AG04450 (cell line): ENCODE measurements at places on chromosomes 11 and 22. TPM values are rescaled to one million over a fixed set of nuclear protein-coding genes. Genes with fewer than 3 reads are reported as not detected.

DNA sequence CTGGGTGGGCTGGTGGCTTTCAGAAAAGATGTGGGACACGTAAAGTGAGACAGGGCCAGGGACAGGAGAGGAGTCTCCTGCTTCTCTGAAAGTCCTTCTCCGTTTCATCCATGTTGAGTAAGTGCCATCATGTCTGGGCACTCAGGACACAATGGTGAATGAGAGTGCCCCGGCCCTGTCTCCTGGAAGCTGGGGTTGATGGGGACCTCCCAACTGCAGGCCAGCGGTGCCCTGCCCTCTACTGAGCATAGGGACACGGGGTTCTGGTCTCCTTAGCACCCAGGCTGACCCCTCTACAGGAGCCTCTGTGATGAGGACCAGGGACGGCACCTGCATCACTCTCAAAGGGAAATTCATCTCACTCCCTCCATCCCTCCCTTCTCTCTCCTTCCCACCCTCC lies 772.3 kb downstream of the BRD1 start:
- DNase-seq = no peak

DNA sequence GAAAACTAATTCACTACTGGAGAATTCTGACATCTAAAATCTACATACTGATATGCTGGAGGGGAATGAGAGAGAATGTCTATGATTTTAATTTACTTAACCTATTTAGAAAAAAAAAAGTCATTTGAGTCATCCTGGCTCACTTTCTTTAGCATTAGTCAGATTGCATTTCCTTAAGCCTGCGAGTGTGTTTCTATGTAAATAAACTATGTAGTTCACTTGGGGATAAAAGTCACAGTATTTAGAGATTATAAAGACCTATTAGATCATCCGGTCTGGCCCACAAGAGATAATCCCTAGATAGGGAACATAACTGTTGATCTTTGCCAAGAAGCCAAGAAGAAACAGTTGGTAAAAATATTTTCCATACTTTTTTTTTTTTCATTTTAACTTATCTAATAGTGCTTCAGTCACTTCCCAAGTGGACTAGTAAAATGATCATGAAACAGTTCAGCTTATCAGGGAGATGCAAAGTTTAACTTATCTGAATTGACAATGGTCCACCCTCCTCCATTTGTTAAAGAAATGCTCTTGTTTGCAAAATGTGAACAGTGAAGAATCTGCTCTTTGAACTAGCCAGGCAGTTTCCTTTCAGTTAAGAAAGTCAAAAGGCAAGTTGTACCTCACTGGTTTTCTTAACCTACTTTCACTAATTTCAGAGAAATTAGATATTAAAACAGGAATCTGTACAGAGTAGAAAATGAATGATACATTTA lies 21.2 kb upstream of the BLID start:
- DNase-seq = peak; percentile 76

Gene RBM14
- 21.4 and 25.0 TPM in 2 replicates for polyA plus RNA-seq

GRCh38 chr11:27373856-27374602 lies 11.0 kb upstream of the CCDC34 start:
- DNase-seq = no peak

Gene JAML
- not detected in 2 replicates for polyA plus RNA-seq

- DNase-seq = peak; percentile 90
Measured at GRCh38 chr11:17256512-17256911, 20.0 kb upstream of the NUCB2 start.

Gene TUB
- polyA plus RNA-seq = 13.9 and 14.7 TPM in 2 replicates

GRCh38 chr11:6481012-6481923 lies at the start of the genes ARFIP2 and TIMM10B:
Gene ARFIP2, minus strand, starts transcription at chr11:6481331. Its CDS starts 910 bp downstream, at chr11:6480421.
Gene TIMM10B, plus strand, starts transcription at chr11:6481501. Its CDS starts 16 bp downstream, at chr11:6481517.
- DNase-seq = peak; percentile 95

DNA sequence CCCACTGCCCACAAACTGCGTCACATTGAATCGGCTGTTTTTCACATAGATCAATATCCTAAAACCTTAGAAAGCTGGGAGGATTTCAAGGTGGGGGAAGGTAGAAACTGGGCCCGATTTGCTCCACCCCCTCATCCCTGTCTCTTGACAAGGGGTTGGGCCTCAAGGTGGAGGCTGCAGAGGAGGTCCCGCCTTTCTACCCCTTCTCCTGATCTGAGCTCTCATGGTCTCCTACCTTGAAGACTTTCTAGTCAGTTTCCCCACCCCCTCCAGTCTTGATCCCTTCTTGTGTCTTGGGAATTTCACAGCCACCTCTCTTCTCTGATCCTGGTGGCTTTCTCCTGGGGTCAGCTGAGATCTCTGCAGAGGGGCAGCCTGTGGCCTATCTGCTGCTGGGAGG lies 4.5 kb upstream of the STARD10 start:
- no peak for DNase-seq

Gene FIBIN
- polyA plus RNA-seq = 44.4 and 49.0 TPM in 2 replicates

- DNase-seq = no peak
Measured at GRCh38 chr11:134506046-134506445, 94.0 kb upstream of the B3GAT1 start.

DNA sequence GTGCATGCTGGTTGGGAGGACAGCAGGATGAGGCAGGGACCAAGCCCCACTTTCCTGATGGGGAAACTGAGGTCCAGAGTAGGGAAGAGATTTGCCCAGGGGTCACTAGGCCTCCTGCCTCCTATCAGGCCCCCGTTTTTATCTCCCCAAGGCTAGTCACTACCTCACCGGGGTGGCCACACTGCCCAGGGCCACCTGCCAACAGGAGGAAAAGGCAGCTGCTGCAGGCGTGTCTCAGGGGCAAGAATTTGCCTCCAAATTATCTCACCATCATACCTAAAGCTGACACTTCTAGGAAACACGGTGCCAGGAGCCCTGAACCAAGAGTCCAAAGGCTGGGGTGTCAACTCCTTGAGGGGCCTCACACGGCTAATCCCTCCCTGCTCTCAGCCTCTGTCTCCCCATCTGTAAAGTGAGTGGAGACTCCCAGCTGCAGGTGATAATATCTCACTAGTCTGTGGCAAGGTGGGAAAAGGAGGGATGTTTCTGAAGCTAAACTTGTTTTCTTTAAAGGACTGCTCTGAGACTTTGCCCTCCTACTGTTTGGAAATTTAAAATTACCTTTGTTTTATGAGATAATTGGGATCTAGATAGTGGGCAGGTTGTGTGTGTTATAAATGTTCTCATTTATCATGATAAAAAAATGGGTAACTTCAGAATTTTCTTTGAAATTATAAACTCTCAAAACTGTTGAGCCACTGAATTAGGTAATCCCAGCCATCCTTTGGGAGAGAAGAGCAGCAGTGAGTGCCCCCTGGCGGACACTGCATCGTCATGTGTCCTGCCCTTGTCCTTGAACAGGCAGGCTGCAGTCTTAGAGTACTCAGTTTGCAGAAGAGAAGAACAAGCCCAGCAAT lies 60.0 kb downstream of the MYO7A start:
- peak; percentile 53 for DNase-seq

Gene PIWIL4
- 1.0 and 1.1 TPM in 2 replicates for polyA plus RNA-seq

Gene SMC1B
- polyA plus RNA-seq = not detected in 2 replicates

DNA sequence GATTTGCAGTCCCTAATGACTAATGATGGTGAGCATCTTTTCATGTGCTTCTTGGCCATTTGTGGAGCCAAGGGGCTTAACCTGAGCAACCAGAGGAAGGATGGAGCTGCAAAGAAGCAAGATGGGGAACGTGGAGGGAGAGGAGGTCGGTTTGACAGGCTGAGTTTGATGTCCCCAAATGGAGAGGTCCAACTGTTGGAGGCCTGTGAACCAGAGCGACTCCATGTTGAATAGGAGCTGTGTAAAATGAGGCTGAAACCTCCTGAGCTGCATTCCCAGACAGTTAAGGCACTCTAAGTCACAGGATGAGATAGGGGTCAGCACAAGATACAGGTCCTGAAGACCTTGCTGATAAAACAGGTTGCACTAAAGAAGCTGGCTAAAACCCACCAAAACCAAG lies 54.5 kb downstream of the RPS6KA4 start:
- no peak for DNase-seq

DNA sequence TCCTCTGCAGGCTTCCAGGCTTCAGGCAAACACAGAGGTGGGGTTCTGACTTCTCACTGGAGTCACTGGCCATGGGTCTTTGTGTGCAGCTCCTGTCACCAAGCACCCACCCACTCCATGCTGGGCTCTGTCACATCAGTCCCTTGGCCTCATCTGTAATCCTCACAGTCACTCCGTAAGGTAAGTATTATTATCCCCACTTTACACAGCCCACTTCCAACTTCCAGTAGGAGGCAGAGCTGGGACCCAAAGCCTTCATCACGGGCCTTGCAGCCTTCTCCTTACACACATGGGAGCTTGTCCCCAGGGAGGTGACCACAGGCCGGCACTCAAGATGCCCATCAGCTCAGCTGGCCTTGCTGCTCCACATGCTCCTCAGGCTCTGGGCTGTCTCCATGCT lies 266.7 kb upstream of the B3GAT1 start:
- no peak for DNase-seq

GRCh38 chr11:59158206-59159068 lies 13.5 kb upstream of the DTX4 start:
- peak; percentile 37 for DNase-seq

Gene OR51B2
- polyA plus RNA-seq = not detected in 2 replicates

DNA sequence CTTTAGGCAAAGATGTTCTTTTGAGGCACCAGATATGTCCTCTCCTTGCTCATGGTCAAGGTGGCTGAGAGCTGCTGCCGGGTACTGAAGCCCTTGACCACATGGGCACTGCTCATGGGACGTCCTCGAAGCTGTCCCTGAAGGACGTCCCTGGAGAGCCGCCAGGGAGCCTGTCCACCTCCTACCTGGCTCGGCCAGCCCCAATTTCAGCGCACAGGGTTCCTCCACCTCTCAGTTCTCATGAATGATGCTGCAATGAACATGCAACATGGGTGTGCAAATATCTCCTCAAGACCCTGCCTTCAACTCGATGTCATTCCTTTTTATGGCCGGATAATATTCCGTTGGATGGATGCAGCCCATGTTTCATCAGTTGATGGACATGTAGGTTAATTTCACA lies 24.4 kb upstream of the TOLLIP start:
- no peak for DNase-seq

Gene WBP2NL
- polyA plus RNA-seq = 0.11 and 0.21 TPM in 2 replicates

Gene NLRP6
- not detected in 2 replicates for polyA plus RNA-seq

- no peak for DNase-seq
Measured at GRCh38 chr11:13364388-13364787, 86.8 kb downstream of the BMAL1 start.

GRCh38 chr22:37985751-37986281 lies 1.5 kb upstream of the SOX10 start:
- no peak for DNase-seq

Gene GGT5
- polyA plus RNA-seq = 4.4 TPM in 2 replicates

Gene OR52I2
- not detected in 2 replicates for polyA plus RNA-seq

Gene ZNF70
- polyA plus RNA-seq = 1.6 and 2.8 TPM in 2 replicates

Gene SOX6
- polyA plus RNA-seq = 6.0 and 6.3 TPM in 2 replicates

- DNase-seq = no peak
Measured at GRCh38 chr11:25890626-25891260, 441.2 kb upstream of the ANO3 start.

DNA sequence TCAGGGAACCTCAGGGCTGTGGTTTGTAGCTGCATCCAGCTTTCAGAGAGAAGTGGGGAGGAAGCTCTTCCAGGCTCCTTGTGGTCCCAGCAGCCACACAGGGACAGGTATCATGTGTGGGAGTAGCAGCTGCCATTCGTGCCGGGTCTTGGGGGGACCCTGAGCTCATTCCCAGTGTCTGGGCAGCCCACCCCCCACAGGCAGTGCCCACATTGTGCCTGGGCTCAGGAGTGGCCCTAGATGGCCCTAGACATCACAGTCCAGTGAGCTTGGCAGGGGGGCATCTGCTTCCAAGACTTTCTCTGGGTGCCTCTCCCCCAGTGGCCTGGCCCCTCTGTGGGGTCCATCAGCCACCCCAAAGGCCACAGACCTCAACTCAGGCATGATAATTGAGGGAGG lies 619.7 kb downstream of the BRD1 start:
- no peak for DNase-seq

GRCh38 chr11:62468577-62468976 lies 49.7 kb downstream of the SCGB1A1 start:
- DNase-seq = no peak

DNA sequence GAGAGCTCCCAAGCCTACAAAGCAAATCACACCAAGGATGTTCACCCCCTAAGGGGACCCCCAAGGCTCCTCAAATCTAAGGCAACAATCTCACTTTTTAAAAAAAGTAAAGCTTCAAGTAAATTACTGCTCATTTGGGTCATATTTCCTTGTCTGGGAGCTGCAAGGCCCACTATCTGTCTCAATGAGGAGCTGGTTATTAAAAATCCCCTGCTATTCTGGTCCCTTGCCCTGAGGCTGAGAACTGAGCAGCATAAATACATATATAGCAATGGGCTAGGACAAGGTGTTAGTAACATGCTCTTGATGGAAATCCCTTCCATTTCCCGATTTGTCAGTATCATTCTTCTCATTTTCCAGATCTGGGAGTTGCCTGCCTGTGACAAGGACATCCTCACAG lies 119.2 kb downstream of the ETS1 start:
- DNase-seq = no peak

DNA sequence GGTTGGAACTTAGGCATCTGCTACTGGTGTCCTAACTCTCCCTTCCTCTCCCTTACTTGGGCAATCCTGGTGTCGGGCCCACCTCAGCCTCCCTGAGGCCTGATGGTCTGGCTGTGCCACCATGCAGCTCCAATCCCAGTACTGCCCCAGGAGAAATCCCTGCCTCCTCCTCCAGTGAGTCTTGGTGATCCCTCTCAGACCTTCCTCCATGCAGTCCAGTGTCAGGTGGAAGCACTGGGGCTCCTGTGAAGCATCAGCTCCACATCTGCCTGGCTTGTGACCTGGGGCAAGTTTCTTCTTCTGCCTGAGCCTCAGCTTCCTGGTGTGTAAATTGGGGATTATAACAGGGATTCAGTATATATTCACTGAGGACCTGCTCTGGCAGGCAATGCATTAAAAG lies 1.8 kb upstream of the PELI3 start:
- no peak for DNase-seq

GRCh38 chr22:35178446-35178845 lies 78.8 kb upstream of the HMGXB4 start:
- DNase-seq = no peak

DNA sequence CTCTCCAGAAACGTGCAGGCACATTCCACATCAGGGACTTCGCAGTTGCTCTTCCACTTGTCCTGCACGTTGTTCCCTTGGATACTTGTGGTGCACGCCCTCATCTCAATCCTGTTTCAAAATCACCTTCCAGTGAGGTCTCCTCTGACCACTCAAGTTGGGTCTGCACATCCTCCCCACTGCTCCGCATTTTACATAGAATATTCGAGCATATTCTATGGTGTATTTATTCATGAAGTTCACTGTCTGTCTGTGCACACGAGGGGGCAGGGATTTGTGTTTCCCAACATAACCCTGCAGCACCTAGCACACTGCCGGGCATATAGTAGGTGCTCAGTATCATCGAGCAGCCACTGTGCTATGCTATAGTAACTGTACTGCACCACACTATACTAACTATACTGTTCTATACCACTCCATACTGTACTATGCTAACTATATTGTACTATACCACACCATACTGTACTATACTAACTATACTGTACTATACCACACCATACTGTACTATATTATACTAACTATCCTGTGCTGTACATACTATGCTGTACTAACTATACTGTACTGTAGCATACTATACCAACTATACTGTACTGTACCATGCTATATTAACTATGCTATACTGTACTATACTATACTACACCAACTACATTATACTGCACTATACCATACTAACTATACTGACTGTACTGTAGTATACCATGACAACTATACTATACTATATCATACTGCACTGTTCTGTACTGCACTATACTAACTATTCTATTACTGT lies 30.3 kb downstream of the ELF5 start:
- DNase-seq = no peak

- DNase-seq = no peak
Measured at GRCh38 chr22:17337639-17338038, 31.6 kb upstream of the CECR2 start.

Gene TLCD5
- 13.6 and 14.9 TPM in 2 replicates for polyA plus RNA-seq

Gene DBX1
- polyA plus RNA-seq = not detected in 2 replicates

Gene H19
- 0.10 and 0.21 TPM in 2 replicates for polyA plus RNA-seq
